ENCODE measurements at places on chromosomes 5 and 9.
A peak's percentile ranks its signal among the peaks of the same experiment; 100 is the strongest.

DNA sequence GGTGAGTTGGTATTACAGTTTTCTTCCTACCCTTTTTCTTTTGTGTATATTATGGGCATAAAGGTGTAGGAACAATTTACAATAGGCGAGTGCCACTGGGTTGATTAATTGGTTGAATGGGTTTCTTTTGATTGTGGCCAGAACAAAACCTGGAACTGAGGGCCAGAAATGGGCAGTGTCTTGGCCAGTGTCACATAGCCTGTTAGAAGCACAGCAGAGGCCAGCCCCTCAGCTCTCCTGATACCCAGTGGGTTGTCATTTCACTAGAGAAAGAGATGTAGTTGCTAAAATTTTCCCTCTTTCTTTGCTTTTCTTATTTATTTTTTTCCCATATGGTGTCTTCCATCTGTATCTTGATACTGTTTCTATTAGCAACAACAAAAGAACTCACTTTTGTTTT, 38.8 kb upstream of the SEMA6A start:
- no peaks in the 10 kb centered on the region for H3K36me3 ChIP-seq
- H3K27ac ChIP-seq, result no peak overlapping the region
- DNase-seq, result no peak
- no peaks in the 10 kb centered on the region for H3K27me3 ChIP-seq
- H3K4me1 ChIP-seq, result no peaks in the 10 kb centered on the region
- H3K4me3 ChIP-seq, result no peak overlapping the region

- H3K36me3 ChIP-seq, result no peaks in the 10 kb centered on the region
- no peak overlapping the region for H3K27ac ChIP-seq
- no peaks in the 10 kb centered on the region for H3K27me3 ChIP-seq
- no peaks in the 10 kb centered on the region for H3K4me1 ChIP-seq
These were observed 72.8 kb downstream of the PSAT1 start for GRCh38 chr9:78369639-78370219.

DNA sequence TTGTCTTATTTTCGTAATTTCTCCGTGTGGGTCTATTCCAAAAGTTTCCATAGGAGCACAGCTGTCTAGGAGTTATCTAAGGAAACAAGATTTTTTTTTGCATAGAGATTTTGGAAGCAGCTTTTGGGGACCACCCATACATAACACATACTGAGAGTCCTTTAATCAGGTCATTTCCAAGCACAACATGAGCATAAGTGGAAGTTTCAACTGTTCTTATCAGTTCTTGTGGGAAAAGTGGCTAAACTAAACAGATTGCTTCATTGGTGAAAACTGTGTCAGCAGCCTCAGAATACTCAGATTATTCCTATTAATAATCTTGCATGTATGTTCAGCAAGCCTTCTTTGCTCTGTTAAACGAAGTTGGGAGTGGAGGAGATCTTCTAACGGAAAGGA, 153.6 kb upstream of the TYRP1 start:
- H3K4me3 ChIP-seq, result peak overlapping the region; percentile 40
- no peaks in the 10 kb centered on the region for H3K36me3 ChIP-seq
- H3K4me1 ChIP-seq, result peaks cover 7% of the 10 kb centered on the region
- no peaks in the 10 kb centered on the region for H3K27me3 ChIP-seq

- H3K4me1 ChIP-seq, result no peaks in the 10 kb centered on the region
- H3K36me3 ChIP-seq, result no peaks in the 10 kb centered on the region
These were observed 107.3 kb upstream of the PTGER4 start for GRCh38 chr5:40572391-40572790.

GRCh38 chr9:130150779-130151382, 21.3 kb upstream of the NCS1 start:
- H3K36me3 ChIP-seq, result no peaks in the 10 kb centered on the region
- no peak overlapping the region for H3K27ac ChIP-seq
- no peak overlapping the region for H3K4me3 ChIP-seq
- H3K4me1 ChIP-seq, result no peaks in the 10 kb centered on the region
- DNase-seq, result no peak

GRCh38 chr9:93315118-93315517, 131.2 kb downstream of the WNK2 start:
- no peak for DNase-seq
- no peaks in the 10 kb centered on the region for H3K27me3 ChIP-seq
- no peak overlapping the region for H3K4me3 ChIP-seq
- H3K36me3 ChIP-seq, result no peaks in the 10 kb centered on the region
- no peaks in the 10 kb centered on the region for H3K4me1 ChIP-seq
- H3K27ac ChIP-seq, result no peak overlapping the region
